ENCODE measurements at places on chromosomes 2 and 18.

DNA sequence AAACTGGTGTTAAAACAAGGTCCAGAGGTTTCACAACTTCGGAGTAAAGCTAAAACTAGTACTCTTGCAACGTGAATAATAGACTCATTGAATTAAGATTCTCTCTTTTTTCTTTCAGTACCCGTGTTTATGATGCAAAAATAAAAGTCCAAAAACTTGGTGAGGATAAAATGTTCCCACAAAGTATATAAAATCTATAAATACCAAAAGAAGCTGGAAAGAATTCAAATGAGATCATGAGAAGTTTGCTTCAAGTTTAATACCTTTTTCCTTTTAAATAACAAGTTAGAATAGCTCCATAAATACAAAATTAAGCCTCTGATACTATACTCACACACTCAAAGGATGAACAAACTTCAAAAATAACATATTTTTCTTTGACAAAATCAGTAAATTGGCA lies 34.0 kb downstream of the METTL4 start:
- no peak for DNase-seq

DNA sequence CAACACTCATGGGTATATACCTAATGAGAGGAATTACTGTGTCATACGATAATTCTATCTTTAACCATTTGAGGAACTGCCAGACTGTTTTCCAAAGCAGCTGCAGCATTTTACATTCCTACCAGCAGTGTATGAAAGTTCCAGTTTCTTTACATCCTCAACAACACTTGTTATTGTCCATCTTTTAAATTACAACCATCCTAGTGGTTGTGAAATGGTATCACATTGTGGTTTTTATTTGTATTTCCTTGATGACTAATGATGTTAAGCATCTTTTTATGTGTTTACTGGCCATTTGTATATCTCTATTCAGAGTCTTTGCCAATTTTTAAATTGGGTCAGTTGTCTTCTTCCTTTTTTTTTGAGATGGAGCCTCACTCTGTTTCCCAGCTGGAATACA lies 4.0 kb upstream of the CKAP2L start:
- no peak for DNase-seq

DNA sequence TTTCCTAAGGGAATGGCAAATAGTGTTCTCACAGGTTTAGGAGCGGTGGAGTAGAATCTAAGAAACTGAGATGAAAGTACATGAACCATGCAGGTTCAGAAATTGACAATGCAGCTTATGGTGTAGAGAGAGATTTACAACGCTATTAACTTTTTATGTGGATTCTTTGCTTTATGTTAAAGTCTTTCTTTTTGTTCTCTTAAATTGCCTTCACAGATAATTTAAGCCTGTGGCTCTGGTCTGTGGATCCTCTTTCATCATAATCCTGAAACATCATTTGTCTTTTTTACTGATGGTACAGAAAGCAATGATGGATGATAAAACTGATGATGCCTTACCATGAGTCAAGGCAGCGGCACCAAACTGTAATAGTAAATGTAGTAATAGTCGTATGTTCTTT lies 30.3 kb downstream of the SOCS6 start:
- no peak for DNase-seq

GRCh38 chr18:37845498-37845897 lies 279.9 kb upstream of the CELF4 start:
- DNase-seq, result no peak
